ENCODE measurements at places on chromosomes 3 and 15.

- no peak for DNase-seq
These were observed 282.6 kb downstream of the KLF13 start for GRCh38 chr15:31609258-31609681.

GRCh38 chr3:113775516-113775915 lies 28.7 kb downstream of the ATP6V1A start:
- no peak for DNase-seq

- DNase-seq = no peak
These were observed 8.6 kb upstream of the SKOR1 start for GRCh38 chr15:67816668-67817067.

- DNase-seq = no peak
These were observed 35.7 kb upstream of the ZNF770 start for GRCh38 chr15:35023804-35024203.

GRCh38 chr3:171283183-171283847 lies 176.9 kb downstream of the TNIK start:
- DNase-seq = no peak
